ENCODE measurements at places on chromosomes 4 and X. TPM values are rescaled to one million over a fixed set of nuclear protein-coding genes. Genes with fewer than 3 reads are reported as not detected.

DNA sequence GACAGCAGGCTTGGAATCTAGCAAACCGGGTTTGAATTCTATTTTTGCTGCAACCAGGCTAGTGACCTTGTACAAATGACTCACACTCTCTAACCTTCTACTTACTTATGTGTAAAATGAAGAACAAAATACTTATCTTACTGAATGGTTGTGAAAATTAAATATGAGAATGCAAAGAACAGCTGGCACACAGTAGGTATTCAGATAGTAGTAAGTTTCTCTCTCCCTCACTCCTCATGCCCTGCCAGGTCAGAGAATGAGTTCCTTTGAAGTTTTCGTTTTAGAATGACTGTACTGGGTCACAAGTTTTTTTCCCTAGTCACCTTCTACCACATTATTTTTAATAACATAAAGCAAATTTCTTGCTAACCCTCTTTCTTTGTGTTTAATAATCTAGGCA lies 33.0 kb downstream of the CISD2 start:
- no peak for DNase-seq

- no peak for DNase-seq
Measured at GRCh38 chr4:4422856-4423499, 36.1 kb downstream of the NSG1 start.

DNA sequence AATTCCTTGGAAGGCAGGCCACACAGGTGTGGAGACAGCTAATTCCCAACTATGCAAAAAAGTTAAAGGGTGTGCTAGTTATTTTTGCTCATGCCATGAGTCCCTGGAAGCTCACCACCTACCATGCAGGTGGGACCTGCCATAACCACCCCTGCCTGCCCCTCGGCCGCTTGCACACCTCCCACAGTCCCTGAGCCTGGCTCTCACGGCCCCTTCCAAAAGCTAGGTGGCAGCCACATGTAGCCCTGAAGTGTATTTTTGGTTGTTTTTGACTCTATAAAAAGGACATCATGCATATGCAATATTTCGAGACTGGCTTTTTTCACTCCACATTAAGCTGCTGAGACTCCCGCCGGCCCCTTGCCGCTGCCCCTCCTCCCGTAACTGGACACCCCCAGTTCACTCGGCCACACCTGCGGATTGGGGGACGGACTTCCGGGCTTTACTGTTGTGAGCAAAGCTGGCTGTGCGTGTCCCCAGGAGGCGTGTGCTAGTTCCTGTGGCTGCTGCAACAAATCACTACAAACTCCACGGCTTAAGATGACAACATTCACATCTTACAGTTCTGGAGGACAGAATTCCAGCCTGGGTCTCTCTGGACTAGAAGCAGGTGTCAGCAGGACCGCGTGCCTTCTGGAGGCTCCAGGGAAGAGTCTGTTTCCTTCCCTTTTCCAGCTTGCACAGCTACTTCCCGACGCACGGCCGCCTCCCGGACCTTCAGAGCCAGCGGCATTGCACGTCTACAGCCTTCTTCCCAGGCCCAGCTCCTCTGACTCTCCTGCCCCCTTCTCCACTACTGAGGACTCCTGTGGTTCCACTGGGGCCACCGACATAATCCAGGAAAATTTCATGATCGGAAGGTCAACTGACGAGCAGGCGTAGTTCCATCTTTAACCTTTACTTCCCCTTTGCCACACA lies 24.8 kb downstream of the ZFYVE28 start:
- DNase-seq, result peak; percentile 80

PIR gene
- 3.3 TPM for polyA plus RNA-seq

GRCh38 chr4:823761-824460 lies 2.0 kb downstream of the CPLX1 start:
- DNase-seq, result no peak

GUF1 gene
- 31.0 TPM for polyA plus RNA-seq

DNA sequence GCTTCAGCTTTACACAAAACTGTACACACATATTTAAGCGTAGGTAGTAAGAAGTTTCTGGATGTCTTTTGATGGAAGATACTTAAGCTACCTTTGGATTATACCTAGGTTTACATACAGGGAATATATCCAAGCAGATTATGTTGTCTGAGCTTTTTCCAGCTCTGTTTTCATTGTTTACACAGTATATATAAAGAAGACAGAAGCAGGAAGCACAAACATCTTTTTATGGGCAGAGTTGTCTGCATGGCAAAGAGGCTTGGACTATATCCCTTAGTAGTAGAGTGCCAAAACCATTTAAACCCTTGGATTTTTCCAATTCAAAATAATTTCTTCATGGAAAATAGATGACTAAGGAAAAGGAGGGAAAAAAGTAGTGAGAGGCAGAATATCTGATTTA lies 329.4 kb upstream of the AGA start:
- DNase-seq, result no peak

GAGE12F gene
- polyA plus RNA-seq, result not detected
